Left ventricle myocardium inferior (tissue), 1 donor: ENCODE measurements at places on chromosomes 6 and 20. TPM values are rescaled to one million over a fixed set of nuclear protein-coding genes. Genes with fewer than 3 reads are reported as not detected.

DNA sequence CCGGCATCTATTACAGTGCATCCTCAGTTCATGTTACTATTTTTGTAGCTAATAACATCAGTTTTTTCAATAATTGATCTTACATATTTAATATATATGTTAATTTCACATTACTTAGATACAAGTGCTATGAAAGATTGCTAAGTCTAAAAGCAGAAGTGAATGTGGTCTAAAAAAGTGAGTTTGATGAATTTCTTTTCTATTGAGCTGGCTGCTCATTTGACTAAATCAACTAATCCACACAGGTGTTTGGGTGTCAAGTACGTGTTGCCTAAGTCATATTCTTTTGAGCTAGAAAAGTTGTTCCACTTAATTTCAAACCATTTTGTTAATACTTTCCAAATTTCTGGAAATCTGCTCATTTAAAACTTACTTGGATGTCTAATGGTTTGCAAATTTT is 46.6 kb upstream of the EZR start:
- no peaks in the 10 kb centered on the region for H3K27me3 ChIP-seq
- H3K4me1 ChIP-seq = peaks cover 13% of the 10 kb centered on the region
- no peaks in the 10 kb centered on the region for H3K36me3 ChIP-seq
- no peak overlapping the region for H3K27ac ChIP-seq
- no peak for DNase-seq
- no peak overlapping the region for H3K4me3 ChIP-seq

DNA sequence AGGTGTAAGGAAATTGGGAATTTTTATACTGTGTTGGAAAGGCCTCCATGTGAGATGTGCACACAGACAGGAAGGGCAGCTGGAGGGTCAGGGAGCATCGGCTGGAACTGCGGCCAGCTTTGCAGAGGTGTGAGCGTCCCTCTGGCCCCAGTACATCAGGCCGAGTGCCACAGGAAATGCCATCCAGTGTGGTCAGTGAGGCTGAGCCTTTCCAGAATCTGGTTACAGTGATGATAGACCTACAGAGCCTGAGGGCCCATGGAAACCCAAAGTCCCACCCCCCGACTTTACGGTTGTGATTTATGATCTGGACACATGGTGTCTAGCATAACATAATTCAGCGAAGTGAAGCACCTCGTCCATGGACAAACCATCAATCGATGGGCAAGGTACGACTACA is 137.3 kb upstream of the PDE10A start:
- no peak for DNase-seq

GRCh38 chr6:132261354-132261753 is 139.9 kb downstream of the MOXD1 start:
- H3K4me1 ChIP-seq = no peaks in the 10 kb centered on the region
- no peak for DNase-seq
- H3K27ac ChIP-seq = no peak overlapping the region
- peaks cover 15% of the 10 kb centered on the region for H3K27me3 ChIP-seq
- H3K4me3 ChIP-seq = no peak overlapping the region
- H3K36me3 ChIP-seq = no peaks in the 10 kb centered on the region

DNA sequence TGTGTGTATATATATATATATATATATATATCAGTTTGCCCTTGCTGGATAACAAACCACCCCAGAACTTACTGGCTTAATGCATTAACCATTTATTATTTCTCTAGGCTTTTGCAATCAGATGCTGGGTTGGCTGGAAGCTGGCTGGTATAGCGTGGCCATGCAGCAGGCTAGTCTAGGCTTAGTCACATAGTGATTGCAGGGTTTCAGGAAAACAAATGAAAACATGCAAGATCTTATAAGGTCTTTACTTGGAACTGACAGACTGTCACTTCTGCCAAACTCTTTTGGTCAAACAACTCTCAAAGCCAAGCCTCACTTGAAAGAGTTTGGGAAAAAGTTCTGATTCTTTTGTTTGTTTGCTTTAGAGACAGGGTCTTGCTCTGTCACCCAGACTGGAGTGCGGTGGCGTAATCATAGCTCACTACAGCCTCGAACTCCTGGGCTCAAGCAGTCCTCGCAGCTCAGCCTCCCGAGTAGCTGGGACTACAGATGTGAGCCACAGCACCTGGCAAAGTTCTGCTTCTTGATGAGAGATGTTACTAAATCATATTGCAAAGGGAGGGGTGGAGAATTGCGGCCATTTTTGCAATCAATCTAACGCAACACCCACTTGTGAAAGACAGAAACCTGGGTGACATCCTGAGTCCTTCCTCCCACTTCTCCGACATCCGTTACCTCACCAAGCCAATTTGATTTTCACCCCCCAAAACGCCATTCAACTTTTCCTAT is 74.6 kb upstream of the RNF24 start:
- DNase-seq = no peak
- H3K27ac ChIP-seq = no peak overlapping the region
- H3K36me3 ChIP-seq = no peaks in the 10 kb centered on the region
- H3K27me3 ChIP-seq = no peaks in the 10 kb centered on the region
- H3K4me1 ChIP-seq = peaks cover 13% of the 10 kb centered on the region
- H3K4me3 ChIP-seq = no peak overlapping the region

DNA sequence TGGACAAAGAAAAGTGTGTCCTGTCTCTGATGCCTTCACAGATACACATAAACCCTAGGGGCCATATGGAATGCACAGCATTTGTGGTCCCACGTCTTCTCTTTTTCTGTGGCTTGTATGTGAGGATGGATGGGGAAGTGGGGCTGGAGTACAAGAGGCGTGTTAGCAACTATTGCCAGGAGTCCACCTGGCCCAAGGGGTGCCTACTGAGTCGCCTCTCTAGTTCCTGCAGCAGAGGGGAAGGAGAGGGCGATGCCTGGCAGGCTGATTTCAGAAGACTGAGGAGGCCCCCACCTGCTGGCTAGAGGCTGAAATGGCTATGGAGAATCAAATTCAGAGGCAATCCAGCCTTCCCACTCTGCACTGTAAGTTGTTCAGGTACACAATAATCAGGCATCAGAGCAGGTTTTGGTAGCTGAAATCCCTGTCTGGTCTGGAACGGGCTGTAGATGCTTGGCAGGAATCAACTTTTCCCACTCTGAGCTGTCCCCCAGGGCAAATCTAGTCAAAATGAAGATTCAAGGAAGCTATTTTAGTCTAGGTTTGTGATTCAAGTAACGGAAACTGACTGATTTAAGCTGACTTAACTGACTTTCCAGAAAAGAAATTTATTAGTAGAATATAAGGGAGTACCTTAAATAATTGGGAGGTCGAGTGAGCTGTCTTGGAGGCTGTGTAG is 14.9 kb upstream of the PPARD start:
- no peaks in the 10 kb centered on the region for H3K4me1 ChIP-seq
- DNase-seq = peak; percentile 51
- no peaks in the 10 kb centered on the region for H3K36me3 ChIP-seq
- H3K4me3 ChIP-seq = no peak overlapping the region

DNA sequence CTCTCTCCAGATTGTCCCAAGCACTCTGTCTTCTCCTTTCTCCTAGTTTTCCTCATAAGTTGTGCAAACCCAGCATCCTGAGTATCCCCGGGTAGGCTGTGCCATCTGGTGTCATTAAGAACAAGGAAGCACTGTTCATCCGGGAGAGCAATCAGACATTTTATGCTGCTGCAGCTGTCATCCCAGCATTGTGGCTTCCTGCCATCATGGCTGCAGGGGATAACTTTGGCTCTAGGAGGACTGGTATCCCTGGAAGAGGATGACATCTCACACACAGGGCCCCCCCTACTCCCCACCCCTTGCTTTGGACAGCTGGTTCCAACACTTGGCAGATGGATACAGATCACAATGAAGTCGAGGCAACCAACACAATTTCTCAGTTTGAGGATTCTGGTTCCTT is 1195.1 kb upstream of the MAP3K7 start:
- no peak overlapping the region for H3K4me3 ChIP-seq
- H3K27ac ChIP-seq = no peak overlapping the region
- no peaks in the 10 kb centered on the region for H3K27me3 ChIP-seq
- no peaks in the 10 kb centered on the region for H3K36me3 ChIP-seq
- no peaks in the 10 kb centered on the region for H3K4me1 ChIP-seq

DNA sequence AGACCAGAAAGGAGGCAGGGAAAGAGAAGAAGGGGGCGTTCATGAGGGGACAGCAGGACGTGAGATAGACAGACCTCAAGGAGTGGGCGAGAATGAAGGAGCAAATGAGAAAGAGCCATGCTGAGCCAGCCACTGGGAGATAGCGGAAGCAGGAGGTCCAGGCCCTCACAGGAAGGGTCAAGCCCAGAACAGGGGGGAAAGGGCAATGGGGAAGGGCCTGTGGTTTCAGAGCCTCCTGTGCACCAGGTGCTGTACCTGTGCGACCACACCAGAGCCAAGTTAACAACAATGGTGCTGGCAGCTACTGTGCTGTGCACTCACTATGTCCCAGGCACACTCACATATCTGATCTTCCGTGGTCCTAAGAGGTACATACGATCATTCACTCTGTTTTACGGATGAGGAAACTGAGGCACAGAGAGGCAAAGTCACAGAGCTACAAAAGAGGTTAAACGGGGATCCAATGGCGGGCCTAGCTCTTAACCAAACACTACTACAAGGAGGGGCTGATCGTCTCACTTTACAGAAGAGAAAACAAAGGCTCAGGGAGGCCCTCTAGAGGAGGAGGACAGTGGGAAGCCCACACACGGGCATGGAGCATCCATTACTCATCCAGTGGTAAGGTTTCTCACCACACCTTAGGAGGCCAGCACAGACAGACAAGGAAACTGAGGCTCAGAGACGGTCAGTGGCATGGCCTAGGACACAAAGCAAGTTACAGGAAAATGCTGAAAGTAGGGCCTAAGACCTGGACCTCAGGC is 129.1 kb downstream of the PREX1 start:
- H3K4me1 ChIP-seq = peaks cover 33% of the 10 kb centered on the region
- H3K27me3 ChIP-seq = no peaks in the 10 kb centered on the region
- H3K4me3 ChIP-seq = no peak overlapping the region
- H3K27ac ChIP-seq = peak overlapping the region; percentile 75
- H3K36me3 ChIP-seq = peaks cover 12% of the 10 kb centered on the region
- DNase-seq = no peak

- no peaks in the 10 kb centered on the region for H3K36me3 ChIP-seq
- H3K27ac ChIP-seq = no peak overlapping the region
- DNase-seq = no peak
Measured at GRCh38 chr6:167717867-167718266, 108.8 kb upstream of the AFDN start.

DNA sequence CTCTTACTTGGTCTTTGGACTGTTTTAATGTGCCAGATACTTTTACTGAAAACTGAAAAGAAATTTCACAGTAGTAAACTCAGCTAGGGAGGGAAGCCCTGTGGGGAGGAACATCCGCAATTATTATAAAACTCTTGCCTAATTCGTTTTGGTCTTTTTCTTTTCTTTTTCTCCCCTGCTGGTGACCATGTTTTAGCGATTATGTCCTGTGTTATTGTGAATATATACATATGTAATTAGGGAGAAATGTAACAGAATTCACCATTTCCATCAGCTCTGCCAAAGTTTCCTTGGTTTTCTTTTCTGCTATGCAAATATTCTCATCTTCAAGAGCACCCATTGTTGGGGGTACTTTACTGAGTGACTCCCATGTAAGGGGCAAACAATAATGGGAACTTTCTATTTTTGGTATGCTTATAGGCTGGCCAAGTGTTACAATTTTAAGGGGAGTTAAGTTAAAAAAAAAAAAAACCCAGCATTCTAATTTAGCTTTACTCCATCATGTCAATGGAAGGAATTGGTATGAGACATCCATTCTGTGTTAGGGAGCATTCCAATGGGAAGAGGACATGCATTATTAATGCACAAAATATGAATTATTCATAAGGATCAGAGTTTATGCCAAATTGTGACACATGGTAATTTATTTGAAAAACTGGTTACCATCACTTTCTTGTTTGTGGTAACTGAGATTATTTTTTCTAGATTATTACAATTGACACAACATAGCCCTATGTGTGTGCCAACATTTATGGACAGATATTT is 2.0 kb downstream of the DOK5 start:
- no peak overlapping the region for H3K27ac ChIP-seq
- H3K36me3 ChIP-seq = no peaks in the 10 kb centered on the region
- peaks cover 29% of the 10 kb centered on the region for H3K4me1 ChIP-seq
- H3K4me3 ChIP-seq = peak overlapping the region; percentile 83
- H3K27me3 ChIP-seq = peaks cover 42% of the 10 kb centered on the region

DNA sequence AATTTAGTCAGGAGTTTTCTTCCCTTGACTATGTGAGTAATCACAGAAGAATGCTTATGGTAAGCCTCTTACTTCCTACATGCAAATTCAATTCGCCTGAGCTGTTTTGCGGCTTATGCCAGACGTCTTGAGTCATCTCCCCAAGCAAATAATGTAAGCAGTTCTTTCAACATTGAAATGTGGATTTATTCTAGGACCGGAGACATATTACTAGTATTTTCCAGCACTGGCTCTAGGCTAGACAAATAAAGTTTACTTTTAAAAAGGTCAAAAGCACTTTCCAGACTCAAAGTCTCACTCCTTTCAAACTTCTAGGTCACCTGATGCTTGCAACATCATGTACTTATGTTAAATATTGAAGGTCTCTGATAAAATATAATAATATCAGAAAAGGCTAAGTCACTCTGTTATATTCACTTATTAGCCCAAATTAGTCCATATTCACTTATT is 38.1 kb upstream of the NOX3 start:
- no peak overlapping the region for H3K4me3 ChIP-seq
- peaks cover 3% of the 10 kb centered on the region for H3K4me1 ChIP-seq
- H3K36me3 ChIP-seq = no peaks in the 10 kb centered on the region
- peak overlapping the region; percentile 31 for H3K27ac ChIP-seq
- no peaks in the 10 kb centered on the region for H3K27me3 ChIP-seq

- H3K36me3 ChIP-seq = no peaks in the 10 kb centered on the region
- H3K4me3 ChIP-seq = no peak overlapping the region
- H3K27ac ChIP-seq = no peak overlapping the region
- no peaks in the 10 kb centered on the region for H3K27me3 ChIP-seq
- DNase-seq = no peak
Measured at GRCh38 chr6:114432400-114432799, 89.6 kb upstream of the HS3ST5 start.

DNA sequence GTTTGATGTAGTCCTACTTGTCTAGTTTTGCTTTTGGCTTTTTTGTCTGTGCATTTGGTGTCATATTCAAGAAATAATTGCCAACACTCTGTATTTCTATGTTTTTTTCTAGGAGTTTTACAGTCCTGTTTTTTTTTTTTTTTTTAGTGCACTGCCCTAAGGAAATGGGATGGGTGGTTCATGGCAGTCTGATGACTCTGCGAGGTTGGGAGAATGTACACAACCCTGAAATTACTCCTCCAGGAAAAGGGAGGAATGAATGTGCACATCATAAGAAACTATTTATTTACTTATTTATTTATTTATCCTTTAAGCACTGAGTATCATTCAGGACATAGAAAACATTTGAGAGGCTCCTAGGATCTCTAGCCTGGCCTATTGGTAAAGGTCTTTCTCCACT is 15.2 kb upstream of the SLC17A5 start:
- no peak for DNase-seq
- H3K27ac ChIP-seq = no peak overlapping the region
- peaks cover 8% of the 10 kb centered on the region for H3K27me3 ChIP-seq
- no peaks in the 10 kb centered on the region for H3K36me3 ChIP-seq

GRCh38 chr6:36676141-36677058 is 2.1 kb upstream of the CDKN1A start:
- no peak for DNase-seq
- no peaks in the 10 kb centered on the region for H3K27me3 ChIP-seq
- no peaks in the 10 kb centered on the region for H3K36me3 ChIP-seq
- H3K4me3 ChIP-seq = no peak overlapping the region
- H3K27ac ChIP-seq = peak overlapping the region; percentile 99

- H3K36me3 ChIP-seq = no peaks in the 10 kb centered on the region
- H3K27ac ChIP-seq = no peak overlapping the region
- H3K4me3 ChIP-seq = peak overlapping the region; percentile 45
- H3K4me1 ChIP-seq = peaks cover 28% of the 10 kb centered on the region
- H3K27me3 ChIP-seq = peaks cover 43% of the 10 kb centered on the region
Measured at GRCh38 chr6:1524040-1524480, 85.7 kb upstream of the FOXC1 start.

Gene ABT1
- total RNA-seq = 8.3 TPM

Gene PRRT1
- total RNA-seq = 1.0 TPM

Gene C6orf15
- not detected for total RNA-seq

Gene C6orf58
- total RNA-seq = not detected

Gene CST7
- 0.66 TPM for total RNA-seq

Gene GCNT2
- 49.0 TPM for total RNA-seq
